ENCODE measurements at places on chromosomes 7 and 10.

DNA sequence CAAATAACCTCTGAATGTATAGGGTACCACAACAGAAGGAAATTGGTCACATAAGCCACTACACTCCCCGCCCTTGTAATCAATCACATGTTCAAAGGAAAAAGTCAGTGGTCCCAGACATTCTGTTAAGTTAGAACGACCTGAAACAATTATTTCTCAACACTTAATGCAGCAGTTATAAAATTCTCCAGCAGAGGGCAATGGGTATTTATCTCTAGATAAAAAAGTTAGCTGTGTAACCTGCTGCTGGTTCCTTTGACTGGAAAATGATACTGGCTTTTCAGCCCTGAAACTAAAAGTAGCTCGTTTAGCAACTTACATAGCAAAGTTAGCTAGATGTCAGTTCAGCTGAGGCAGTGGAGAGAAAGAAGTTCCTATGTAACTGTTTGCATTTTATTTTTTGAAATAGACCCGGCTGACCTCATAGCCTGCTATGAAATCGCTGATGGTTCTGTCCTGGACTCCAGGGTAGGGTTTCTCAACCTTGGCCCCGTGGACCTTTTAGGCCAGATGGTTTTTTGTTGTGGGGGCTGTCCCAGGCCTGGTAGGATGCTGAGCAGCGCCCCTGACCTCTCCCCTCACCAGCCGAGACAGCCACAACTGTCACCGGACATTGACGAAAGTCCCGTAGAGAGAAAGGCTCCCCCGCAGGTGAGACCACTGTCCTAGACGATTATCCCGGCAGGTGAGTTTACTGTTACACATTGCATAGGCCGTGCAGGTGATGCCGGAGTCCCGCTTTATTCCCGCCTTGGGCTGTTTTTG, 40.2 kb upstream of the PROSER2 start:
- no peak for DNase-seq

DNA sequence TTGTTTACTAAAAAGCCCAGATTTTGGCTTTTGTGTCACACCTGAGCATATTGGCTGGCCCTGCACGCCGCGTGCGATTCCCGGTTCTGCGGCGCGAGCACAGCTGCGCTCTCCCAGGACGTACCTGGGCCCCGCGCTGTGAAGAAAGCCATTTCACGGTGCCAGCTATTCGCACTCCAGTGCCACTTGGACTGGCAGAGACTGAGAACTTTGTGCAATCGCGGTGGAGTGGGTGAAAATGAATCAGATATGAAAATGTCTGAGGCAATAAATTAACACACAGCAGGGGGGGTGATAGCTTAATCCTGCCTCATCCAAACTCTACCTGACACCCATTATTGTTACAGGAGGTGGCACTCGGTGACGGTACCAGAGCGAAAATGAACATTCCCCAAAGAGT, 330.1 kb upstream of the MGMT start:
- no peak for DNase-seq

GRCh38 chr7:150335108-150335773, 6.2 kb downstream of the RARRES2 start:
- DNase-seq, result no peak

GRCh38 chr10:23253780-23254179, 61.7 kb downstream of the PTF1A start:
- DNase-seq, result no peak

GRCh38 chr10:18290651-18291313, 150.6 kb downstream of the CACNB2 start:
- no peak for DNase-seq

- no peak for DNase-seq
These were observed 169.2 kb downstream of the SEMA3A start for GRCh38 chr7:84025332-84025927.

DNA sequence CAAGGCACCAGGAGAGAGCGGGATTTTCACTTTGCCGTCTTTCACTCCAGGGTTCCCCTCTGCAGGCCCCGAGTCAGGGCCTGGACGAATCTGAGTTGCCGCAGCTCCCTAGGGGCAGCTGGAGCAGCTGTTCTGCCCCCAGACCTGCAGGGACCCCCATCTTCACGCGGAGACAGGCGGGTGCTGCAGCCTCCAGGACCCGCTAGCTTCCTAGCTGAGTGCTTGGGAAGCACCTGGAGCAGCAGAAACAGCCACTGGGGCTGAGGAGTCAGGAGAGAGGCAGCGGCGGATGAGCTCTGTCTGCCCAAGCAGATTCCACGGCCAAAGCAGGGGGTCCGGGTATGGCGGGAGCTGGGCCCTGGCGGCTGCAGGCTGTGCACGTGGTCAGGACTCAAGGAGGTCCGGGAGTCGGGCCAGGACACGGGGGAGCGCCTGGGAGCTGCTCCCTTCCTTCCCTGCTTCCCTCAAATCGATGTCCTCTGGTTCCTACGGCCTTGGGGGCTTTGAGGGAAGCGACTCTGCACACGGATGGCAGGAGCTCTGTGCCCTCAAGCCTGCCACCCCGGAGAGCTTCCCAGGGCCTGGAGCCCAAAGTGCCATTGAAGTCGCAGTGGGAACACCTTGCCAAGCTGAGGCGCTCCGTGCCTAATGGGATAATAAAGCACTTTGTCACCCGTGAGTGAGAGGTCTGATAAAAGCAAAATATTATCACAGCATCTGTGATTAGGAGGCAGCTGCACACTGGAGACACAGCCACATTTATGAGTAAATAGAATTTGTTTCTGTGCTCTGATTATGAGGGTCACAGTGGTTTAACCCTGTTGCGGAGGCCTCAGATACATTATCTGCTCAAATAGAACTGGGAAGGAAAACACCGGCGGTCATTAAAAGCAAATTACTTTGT, 17.2 kb downstream of the MNX1 start:
- no peak for DNase-seq

- DNase-seq, result no peak
These were observed 4.1 kb downstream of the ACBD7 start for GRCh38 chr10:15084502-15084922.

GRCh38 chr10:30493609-30494530, 59.9 kb downstream of the MAP3K8 start:
- DNase-seq, result no peak

- DNase-seq, result no peak
These were observed 19.7 kb upstream of the PON2 start for GRCh38 chr7:95454438-95455045.

- no peak for DNase-seq
These were observed 5.9 kb upstream of the OR2A25 start for GRCh38 chr7:144063710-144064109.

GRCh38 chr7:46007990-46008643, 87.0 kb upstream of the IGFBP3 start:
- DNase-seq, result no peak

DNA sequence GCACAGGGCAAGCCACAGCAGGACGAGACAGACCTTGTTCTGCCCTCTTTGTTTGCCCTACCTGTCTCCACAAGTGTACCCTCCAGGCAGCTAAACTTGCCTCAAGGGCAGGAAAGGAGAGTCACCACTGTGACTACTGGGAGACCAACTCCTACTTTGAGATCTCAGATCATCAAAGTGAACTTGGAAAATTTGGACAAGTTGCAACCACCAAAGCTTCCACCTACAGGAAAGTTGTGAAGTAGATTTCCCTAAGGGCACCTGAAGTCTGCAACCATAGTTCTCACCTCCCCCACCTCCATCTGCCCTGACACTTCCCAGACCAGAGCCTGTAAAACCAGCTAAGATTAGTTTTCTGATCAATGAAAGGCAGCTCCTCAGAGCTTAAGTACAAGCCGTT, 2.5 kb upstream of the WDR91 start:
- no peak for DNase-seq

DNA sequence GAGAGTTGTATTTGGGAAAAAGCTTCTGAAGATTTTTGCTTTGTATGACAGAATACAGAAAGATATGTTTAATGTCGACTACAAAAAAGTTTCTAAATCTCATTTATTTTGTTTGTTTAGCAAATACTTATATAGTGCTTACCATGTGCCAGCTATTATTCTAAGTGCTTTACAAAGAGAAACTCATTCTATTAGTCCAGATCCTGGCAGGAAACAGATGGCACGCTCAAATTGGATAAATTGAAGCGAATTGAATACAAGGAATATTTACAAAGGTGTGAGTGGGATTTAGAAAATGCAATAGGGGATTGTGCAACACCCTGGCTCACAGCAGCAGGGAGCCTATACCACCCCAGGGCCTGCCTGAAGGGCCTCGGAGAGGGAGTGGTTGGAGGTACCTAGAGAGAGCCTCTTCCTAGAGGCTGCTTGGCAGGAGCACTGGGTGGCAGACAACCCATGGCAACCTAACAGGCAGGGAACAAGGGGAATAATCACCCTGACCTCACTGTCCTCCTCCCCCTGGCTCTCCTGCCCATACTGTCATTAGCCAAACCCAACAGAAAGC, 27.6 kb upstream of the FAM204A start:
- DNase-seq, result no peak

GRCh38 chr10:16856092-16856491, 38.9 kb upstream of the RSU1 start:
- DNase-seq, result no peak

GRCh38 chr7:51129527-51130472, 186.8 kb downstream of the COBL start:
- no peak for DNase-seq

GRCh38 chr10:5194431-5194830, 2.2 kb upstream of the AKR1C4 start:
- DNase-seq, result no peak

DNA sequence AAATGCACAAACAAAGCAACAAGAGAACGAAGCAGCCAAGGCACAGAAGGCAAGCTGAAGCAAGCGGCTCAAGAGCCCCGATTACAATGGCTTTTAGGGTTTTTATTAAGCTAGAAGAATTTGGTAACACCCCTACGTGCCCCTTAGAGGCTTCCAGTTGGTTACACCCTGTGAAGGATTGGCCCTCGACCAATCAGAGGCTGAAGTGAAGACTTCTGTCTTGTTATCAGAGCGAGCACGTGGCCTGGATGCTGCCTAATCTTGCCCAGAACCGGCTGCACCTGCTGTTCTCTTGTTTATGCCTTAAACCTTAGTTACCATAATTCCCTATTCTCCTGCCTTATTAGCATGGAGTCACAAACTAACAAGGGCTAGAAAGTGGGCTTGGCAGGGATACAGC, 21.4 kb downstream of the KCNK18 start:
- no peak for DNase-seq

GRCh38 chr7:82131215-82131614, 312.4 kb downstream of the CACNA2D1 start:
- no peak for DNase-seq

GRCh38 chr10:96125142-96125515, 5.0 kb upstream of the ZNF518A start:
- no peak for DNase-seq

DNA sequence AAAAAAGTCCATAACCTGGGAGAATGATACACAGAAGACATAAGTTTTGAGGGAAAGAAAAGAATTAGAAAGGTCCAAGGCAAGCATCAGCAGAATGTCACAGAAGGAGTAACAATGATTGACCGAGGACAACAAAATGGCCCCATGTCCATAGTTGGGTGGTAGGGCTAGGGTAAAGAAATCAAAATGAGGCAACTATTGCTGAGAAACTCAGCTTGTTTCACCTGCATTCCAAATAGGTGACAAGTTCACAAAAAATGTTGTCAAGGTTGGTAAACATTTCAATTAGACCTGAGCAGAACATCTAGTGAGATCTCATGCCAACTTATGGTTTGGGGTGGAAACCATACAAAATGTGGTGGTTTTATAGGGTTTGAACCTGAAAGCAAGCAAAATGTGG, 22.8 kb upstream of the DLX6 start:
- DNase-seq, result no peak

DNA sequence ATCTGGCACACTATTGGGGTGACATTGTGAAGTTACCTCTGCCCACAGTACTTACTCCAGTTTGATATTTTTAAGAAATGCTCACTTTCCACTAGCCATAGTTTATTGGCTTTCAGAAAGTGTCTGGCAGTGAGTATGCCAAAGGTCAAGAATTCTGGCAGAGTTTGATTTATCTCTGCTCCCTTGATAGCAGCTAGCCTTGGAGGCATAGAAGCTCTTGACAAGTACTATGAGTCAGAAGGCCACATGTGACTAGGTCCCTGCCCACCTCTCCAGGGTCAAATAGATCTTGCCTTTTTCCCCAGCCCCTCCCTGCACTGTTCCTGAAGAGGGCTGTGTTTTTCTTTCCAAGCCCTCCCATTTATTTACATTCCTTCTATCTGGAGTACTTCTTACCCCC, 202.2 kb downstream of the AUTS2 start:
- no peak for DNase-seq

DNA sequence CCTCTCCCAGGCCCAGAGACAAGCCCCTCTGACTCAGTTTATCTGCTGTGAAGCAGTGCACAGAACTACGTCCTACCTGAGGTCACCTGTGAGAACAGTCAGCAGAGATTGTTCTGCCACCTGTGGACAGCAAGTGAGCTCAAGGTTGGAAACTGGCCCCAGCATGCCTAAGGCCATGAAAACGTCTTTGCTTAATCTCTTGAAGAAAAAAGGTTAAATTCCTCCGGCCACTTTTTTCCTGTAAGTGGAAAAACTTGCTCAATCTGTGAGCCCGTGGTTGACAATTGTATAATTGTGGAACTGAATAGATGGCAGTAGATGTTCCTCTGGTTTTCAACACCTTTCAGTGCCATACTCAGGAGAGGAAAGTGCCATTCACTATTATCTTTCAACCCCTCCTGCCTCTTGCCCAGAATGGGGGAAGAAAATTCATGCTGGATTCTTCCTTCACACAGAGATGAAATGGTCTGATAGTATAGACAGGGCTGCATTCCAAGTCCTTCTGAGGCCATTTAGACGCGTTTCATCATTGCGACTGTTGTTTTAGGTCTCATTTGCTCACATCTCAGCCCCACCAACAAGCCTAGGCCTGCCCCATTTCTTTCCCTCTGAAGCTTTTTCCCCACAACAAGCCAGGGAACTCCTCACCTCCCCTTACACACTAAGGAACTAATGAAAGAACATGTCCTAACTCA, 292.9 kb downstream of the FZD1 start:
- no peak for DNase-seq

DNA sequence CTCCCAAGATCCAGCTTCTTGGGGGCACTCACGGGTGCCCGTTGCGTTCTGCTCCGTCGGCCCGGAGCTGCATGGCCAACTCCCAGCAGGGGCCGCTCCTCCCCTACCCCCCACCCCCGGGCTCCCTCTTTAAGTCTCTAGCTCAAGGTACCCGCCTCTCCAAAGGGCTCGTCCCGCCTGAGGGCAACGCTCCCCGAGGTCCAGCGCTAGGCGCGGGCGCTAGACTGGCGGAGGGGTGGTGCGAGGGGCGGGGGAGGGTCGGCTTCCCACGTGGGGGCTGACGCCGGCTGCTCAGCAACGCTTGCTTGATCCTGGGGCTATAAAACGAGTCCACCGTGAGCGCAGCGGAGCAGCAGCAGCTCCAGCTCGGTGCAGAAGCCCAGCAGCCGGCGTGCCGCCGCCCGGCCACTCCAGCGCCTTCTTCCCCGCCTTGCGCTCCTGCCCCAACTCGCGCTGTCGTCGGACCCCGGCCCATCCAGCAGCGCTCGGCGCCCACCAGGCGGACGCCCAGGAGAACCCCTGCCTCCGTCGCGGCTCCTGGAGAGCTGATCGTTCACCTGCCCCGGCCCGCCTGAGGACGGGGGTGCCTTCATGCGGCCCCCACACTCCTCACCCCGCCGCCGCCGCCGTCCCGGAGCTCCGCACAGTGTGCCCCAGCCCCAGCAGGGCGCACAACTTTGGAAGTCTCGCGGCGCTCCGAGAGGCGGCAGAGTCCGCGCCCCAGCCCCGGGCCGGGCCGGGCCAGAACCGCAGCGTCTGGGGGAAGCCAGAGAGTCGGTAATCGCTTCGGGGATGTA, at the start of gene ADRA2A:
ADRA2A (plus strand) TSS at position 348 of the 797 bp plus-strand sequence. CDS start 968 bp downstream, outside the sequence.
- DNase-seq, result no peak

All from activated T-cell treated with anti-CD3 and anti-CD28 coated beads for 4 hours (primary cell).